NCI-H1092 (cell line): ENCODE measurements at places on chromosomes 7 and 10.
A peak's percentile ranks its signal among the peaks of the same experiment; 100 is the strongest.

GRCh38 chr7:94584113-94584512, 71.8 kb downstream of the SGCE start:
- DNase-seq, result peak; percentile 41

DNA sequence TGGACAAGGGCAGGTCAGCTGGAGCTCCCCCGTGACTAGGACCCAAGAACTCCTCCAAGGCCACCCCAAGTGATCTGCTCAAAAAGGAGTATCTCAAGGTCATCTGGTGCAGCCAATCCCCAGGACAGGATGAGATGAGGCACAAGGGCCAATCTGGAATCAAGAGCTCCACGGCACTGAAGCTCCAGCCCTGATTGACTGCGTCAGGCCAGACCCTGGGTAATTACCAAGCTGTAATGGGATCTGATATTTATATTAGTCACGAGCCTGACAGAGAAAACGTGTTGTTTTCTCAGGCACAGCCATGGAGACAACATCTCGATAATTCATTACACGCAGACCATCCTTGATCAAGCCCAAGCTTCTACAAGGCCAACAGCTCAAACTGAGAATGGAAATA, 4.2 kb downstream of the KCNMA1 start:
- no peak for DNase-seq

DNA sequence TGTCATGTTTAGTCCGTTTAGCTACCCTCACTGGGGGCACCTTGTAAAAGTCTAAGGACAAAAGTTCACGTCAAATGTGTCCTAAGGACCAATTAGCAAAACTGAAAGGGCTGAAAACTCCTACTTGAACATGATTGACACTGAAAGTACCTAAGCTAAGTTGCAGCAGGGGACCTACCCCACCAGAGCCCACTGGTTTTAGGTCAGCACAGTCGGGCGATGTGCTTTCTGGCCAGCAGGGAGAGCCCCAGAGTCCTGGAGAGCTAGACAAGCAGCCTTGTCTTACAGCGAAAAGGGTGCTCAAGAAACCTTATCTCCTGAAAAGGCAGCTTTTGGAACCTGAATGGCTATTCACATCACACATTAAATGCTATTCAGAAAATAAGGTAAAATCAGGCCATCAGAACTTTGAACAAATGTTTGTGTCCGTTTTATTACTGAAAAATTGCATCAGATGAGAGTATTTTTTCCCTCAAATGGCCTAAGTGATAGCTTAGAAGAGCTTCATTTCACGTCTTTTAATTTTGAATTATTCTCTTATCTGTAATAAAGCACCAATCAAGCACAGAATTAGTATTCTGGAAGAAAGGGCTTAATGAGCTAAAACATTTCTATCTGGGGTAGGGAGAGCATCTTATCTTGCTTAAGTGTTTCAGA, 52.2 kb upstream of the MKI67 start:
- DNase-seq, result no peak

GRCh38 chr10:58518775-58519174, 6.1 kb downstream of the BICC1 start:
- DNase-seq, result no peak

DNA sequence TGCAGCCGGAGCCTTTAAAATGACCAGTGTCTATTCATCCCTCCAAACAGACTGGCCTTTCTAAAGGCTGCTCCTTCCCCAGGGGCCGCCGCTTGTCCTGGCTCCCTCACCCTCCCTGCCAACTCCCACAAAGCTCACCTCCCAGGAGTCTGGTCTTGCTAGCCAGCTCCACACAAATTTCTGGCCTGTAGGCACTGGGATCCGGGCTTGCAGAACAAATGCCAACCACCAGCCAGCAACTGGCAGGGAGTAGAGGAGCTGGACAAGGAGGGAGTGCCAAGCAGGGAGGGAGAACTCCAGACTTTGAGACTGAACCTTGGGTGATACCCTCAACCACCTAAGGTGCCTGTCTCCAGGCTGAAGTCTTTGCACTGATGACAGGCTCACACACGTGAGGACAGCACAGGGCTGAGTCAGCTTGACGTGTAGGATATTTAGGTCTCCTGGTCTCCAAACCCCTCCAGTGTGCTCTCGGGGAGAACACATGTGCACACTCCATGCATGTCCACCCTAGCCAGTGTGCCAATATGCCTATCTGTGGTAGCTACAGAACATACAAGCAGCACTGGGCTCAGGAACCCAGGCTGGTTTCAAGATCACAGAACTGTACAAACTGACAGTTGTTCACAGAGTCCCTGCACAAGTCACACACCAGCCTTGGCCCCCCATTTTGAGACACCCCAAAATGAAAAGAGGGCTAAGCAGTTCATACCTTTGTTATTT, 6.0 kb downstream of the PAX2 start:
- no peak for DNase-seq

GRCh38 chr10:61541960-61542359, 88.8 kb upstream of the TMEM26 start:
- no peak for DNase-seq

GRCh38 chr7:157493017-157493416, 156.2 kb downstream of the DNAJB6 start:
- DNase-seq, result no peak

GRCh38 chr10:110845756-110846620, 25.7 kb upstream of the PDCD4 start:
- DNase-seq, result peak; percentile 21

DNA sequence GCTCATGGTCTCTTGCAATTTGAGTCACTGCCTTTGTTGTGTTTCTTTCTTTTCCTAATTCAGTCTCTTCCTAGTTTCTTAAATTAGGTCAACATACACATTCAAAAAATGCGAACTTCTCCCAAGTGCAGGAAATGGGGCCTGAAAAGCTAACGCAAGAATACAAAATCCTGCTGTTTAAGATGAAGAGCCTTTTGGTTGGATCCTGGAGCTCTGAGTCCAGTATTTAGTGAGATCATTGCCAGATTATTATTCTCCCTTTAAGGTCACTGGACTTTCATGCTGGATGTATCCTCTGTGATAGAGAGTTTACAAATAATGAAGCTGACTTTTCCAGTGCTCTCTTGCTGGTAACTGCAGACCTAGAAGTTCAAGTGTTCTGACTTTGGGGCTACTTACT, 401.9 kb upstream of the MKI67 start:
- DNase-seq, result no peak

- no peak for DNase-seq
Measured at GRCh38 chr7:12712236-12712635, 24.8 kb downstream of the ARL4A start.

DNA sequence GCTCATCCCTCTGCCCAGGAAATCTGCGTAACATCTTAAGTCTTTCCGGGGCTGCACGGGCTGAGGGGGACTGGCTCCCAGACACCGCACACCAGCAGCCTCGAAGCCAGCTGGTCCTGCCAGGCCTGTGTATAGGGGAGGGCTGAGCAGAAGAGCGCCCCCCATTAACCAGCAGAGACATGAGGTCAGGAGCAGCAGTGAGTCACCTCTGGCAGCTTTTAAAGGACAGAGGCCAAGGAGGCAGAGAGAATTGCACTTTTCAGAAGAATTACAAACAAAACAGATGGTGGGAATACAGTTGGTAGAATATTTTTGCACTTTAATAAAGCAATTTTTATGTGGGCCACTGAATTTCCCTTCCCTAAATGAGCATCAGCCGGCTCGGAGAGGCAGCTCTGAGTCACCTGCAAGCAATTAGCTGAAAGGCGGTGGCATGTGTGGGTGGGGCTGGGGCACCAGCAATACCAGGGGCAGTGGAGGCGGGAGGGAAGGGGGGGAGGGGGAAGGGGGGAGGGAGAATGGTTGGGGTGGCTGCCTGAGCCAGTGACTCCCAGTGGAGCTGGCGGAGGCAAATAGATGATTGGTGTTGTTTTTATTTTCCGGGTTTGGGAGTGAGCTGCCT, 39.1 kb downstream of the GOLGA7B start:
- DNase-seq, result no peak

DNA sequence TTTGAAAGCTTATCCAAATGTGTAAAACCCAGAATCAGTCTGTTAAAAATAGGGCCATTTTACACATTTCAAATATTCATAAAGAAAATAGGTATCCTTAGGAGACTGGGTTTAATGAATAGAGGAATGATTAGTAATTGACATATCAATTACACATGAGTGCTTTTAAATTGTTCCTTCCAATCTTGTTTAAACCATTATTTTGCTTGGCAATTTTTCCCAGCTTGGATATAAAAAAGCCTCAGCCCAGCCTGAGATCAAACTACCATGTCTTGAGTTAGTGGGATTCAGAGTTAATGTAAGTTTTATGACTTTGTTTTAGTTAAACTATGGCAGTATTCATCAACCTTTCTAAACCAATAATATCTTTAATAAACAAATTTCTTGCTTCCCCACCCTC, 28.3 kb downstream of the PARP12 start:
- DNase-seq, result no peak

GRCh38 chr10:31318382-31318853, 598 bp upstream of the ZEB1 start:
- DNase-seq, result no peak

GRCh38 chr10:63003816-63004453, 129.2 kb upstream of the NRBF2 start:
- DNase-seq, result no peak

- DNase-seq, result no peak
Measured at GRCh38 chr10:27621461-27621860, 117.4 kb downstream of the RAB18 start.

GRCh38 chr7:2476298-2476697, at the start of gene GRIFIN:
TSS of gene GRIFIN (minus strand) at chr7:2476398. CDS start at chr7:2476383, 15 bp downstream.
- DNase-seq, result no peak

GRCh38 chr10:100101192-100102076, 19.8 kb upstream of the CPN1 start:
- DNase-seq, result no peak

DNA sequence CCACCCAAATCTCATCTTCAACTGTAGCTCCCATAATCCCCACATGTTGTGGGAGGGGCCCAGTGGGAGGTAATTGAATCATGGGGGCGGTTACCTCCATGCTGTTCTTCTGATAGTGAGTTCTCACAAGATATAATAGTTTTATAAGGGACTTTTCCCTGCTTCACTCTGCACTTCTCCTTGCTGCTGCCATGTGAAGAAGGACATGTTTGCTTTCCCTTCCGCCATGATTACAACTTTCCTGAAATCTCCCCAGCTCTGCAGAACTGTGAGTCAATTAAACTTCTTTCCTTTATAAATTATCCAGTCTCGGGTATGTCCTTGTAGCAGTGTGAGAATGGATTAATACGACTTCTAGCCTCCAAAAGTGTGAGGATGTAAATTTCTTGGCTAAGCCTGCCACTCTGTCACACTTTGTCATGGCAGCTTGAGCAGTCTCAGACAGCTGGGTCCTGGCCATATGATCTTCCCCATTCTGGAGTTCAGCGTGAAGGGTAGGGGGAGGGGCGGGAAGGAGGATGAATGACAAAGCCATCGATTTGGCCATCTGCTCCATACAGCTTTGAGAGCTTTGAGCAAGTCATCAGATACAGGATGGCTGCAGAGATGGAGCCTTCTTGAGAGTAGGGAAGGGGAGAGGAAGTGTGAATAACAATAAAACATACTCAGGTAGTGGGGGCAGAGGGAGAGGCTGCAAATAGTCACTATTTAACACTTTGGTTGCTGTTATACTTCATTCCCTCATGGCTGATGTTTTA, 19.1 kb upstream of the INPP5F start:
- DNase-seq, result no peak

GRCh38 chr10:50275650-50276235, 24.4 kb upstream of the ASAH2 start:
- no peak for DNase-seq

DNA sequence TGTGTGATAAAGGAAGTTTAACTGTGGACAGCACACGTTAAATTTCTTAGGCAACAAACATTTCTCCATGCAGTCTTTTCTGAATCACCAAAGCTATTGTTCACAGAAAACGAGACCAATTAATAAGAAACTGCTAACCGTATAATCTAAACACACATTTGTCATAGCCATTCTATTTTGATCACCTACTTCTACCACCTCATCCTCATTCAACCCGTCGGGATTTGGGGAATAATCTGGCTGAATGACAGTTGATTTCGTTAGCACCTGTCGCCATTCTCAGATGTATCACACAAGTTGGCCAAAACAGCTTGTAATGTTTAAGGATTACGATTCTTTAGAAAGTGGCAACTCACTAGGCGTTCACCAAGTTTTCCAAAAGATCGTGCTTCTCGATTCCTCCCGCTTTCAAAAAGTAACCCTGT, 1.2 kb downstream of the EZH2 start:
- no peak for DNase-seq

DNA sequence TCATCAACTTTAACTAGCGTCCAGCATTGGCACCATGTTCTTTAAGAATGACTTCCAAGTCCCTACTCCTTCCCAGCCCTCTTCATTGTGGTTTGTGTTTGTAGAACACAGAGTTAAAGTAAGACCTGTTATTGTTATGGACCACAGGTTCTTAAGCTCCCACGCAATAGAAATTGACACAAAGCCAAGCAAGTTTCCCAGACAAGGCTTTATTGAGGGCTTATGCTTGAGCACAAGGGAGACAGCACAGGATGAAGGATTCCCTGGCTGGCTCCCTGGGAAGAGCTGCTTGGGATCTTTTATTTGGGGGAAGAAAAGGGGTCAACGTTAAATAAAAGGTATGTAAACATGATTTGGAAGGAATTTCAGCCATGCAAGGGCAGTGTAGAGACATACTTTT, 44.3 kb upstream of the PRKCQ start:
- DNase-seq, result no peak

DNA sequence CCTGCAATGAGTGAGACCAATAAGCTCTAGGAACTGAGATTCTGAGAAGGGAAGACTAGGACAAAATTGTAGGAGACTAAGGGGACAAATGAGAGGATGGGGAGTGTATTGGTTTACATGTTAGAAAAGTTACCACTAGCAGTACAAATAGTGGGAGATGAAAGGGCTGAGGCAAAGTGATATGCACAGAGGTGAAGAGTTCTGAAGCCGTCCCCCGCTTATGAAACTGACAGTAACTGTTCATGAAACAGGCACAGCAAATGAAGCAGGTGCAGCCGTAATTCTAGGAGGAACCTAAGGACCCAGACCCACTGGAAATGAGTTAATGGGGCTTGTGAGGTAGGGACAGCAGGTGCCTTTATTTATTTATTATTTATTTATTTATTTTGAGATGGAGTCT, 211.3 kb downstream of the PRKG1 start:
- DNase-seq, result no peak
